ENCODE measurements at places on chromosomes 5 and 9.

DNA sequence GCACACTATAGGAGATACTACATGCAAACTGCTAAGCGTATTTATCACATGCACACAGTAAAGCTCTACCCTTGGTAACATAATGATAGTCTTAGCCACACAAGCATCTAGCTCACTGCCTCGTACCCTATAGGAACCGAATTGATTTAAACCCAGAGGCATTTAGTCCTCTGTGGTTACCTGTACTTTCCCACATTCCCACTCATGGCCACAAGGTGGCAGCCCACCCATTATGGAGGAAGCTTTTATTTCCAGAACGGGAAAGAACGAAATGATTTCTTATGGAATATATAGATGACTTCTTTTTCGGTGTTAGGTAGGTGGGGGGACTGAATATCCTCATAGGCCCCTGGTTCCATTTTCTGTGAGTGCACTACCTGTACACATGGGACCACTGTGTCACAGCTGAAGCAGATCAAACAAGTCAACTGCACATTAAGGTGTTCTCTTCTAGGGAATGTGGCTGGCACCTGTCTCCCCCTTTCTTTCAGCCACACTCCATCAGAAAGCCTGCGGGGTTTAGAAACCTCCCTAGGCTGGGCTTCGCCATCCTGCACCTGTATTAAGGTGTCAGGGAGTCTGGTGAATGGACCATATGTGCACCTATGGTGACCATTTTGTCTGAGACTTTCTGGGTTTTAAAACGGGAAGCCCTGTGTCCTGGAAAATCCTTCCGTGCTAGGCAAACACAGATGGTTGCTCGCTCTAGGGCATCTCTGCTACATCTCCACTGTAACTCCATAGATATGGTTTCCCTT lies 313.2 kb downstream of the SLIT3 start:
- peak; percentile 48 for DNase-seq

DNA sequence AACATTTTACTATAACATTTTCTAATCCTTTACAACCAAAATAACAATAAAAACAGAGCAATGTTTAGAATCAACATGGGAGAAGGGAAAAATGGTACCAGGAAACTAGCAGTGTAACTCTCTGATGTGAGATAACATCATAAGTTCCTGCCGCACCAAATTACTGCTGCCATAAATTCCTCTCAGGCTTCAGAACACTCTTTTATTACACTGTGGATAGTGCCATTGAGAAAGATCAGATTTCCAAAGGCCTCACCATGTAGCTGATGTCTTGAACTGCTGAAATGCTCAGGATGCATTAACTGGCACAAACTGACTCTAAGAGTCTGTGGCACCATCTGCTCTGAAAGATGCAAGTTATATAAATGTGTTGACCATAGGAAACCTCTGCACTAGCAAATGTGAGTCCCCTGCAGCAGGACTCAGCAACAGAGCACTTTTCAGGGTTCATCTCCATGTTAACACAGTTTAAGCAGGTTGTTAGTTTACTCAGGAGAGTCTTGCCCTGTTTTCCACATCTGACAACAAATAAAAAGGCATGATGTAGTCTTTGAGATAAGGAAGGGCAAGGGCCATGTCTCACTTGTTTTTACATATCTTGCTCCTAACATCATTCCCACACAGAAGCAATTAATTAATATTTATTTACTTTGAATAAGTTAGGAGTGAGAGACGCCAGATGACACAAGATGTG lies 218.1 kb downstream of the CETN3 start:
- DNase-seq = no peak

DNA sequence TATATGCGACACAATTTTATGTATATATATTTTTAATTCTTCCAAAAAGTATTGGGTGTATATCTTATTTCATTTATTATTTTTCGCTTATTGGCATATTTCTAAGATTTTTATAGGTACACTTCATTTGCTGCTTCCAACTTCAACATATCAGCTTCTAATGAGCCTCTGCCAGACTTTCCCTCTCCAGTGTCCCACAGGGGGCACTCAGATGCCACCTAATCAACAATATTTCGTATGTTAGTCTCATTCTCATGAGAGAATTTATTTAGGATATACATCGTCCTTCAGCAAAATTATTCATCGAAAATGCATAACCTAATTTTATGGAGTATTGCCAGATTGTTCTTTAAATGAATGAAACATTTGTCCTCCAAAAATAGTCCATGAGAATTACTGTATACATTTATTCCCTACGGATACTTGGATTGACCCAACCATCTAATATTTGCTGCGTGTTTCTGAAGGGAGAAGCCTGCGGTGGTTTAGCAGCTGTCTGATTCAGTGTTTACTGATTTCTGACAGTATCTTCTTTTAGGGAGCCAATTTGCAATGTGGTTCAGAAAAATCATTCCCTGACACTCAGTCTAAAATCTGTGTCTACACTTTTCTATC lies 100.6 kb upstream of the SELENOP start:
- DNase-seq = peak; percentile 32

DNA sequence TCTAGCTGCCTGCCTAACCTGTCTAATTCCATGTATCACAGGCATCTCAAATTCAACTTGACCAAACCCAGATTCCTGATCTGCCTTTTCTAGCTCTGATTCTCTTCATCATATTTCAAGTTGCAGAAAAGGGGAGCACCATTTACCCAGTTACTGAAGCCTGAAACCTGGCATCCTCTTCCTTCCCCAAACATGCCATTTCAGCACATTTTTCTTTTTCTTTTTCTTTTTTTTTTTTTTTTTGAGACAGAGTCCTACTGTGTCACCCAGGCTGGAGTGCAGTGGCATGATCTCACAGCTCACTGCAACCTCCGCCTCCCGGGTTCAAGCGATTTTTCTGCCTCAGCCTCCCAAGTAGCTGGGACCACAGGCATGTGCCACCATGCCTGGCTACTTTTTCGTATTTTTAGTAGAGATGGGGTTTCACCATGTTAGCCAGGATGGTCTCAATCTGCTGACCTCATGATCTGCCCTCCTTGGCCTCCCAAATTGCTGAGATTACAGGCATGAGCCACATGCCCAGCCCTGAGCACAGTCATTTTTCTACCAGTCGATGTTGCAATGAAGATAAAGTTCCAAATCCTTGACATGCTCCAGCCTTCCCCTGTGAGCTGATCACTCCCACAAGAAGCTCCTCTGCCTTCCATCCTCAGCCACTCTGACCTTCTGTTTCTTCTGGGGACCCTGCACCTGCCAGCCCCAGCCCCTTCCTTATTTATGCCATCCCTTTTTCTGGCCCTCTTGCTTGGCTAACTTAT lies 32.2 kb downstream of the ACER2 start:
- no peak for DNase-seq

- DNase-seq = no peak
These were observed 80.2 kb downstream of the FREM1 start for GRCh38 chr9:14830057-14830456.

DNA sequence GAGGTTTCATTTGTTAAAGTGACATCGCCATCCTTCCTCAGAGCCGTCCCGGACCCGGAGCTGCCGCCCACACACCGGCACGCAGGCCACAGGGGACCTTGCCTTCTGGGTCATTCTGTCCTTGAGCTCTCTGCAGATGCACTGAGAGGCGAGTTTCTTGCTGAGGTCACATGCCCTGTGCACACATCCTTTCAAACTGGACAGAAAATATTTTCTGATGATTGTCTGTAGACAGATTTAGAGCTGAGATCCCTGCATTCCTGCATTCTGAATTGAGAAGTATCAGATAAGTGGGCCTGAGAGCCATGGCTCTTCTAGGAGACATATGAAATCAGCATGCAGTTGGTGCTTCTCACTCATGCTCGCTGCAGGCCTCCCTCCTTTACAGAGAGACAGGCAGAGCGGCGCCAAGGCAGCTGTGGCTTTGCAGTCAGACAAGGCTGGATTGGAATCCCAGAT lies 25.4 kb downstream of the BOD1 start:
- no peak for DNase-seq

- peak; percentile 4 for DNase-seq
These were observed 56.1 kb upstream of the PHYKPL start for GRCh38 chr5:178288401-178289368.

- no peak for DNase-seq
These were observed 5.0 kb downstream of the PRUNE2 start for GRCh38 chr9:76900884-76901440.

DNA sequence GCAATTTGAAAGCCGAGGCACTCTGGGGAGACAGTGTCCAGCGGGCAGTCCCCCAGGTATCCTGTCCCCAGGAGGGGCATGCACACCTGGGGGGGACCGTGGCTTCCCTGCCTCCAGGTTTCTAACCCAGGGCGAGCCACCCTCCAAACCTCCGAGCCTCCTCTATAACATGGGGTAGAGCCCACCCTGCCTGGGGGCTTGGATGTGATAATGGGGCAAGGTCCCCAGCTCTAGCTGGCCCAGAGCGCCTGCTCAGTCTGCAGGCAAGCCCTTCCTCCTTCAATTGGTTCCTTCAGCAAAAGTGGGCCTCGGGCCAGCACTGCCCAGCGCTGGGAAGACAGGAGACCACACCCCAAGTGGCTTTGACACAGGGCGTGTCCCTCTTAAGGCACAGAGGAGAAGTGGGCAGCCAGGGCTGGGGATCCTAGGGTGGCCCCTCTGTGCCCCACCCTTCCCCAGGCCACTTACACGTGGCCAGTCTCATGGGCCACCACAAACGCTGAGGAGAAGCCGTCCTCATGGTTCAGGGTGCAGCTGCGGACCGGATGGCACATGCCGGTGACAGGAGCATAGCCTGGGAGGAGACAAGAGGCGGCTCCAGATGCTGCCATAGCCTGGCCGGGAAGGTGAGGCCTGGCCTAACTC lies 94.3 kb downstream of the ZNF354C start:
- DNase-seq = no peak

GRCh38 chr5:178301641-178302040 lies 69.0 kb upstream of the PHYKPL start:
- no peak for DNase-seq

- DNase-seq = peak; percentile 81
These were observed 10.2 kb downstream of the ZNF608 start for GRCh38 chr5:124736082-124736804.

GRCh38 chr9:74379718-74380117 lies 117.4 kb upstream of the RORB start:
- DNase-seq = no peak

- DNase-seq = no peak
These were observed 92.1 kb downstream of the RXRA start for GRCh38 chr9:134418354-134418753.

DNA sequence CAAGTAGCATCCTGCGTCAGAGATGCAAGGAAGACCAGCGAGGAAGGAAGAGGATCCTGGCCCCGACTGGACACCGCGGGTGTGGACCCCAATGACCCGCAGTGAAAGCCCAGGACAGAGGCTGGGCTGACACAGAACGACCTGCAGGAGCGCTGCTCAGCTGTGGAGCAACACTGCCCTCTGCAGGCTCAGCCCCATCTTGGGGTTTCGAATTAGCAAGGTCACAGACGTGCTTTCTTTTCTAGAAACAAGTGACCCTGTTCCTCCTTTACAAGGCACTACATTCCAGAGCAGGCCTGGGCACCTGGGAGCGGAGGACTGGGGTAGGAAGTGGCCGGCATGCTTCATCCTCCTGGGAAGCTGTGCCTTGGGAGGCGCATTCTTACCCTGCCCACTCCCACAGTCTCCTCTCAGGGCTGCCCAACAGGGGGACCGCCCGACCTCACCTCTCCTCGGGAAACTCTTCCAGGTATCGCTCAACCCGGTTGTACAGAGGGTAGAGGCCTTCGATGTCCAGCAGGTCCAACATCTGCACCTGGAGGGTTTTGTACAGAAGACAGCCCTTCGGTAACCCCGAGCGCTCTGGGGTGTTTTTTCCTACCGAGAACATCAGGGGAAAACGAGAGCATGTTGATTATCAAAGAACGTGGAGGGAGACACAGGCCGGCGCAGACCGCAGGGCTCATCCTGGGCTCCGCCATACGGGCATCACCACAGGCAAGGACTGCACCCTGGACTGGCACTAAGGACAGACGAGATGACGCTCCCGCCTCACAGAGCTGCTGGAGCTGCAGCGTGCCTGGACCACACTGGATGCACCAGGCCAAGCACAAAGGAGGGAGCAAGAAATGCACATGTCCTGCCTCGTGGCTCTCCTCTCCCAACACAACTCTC lies 35.0 kb downstream of the IPPK start:
- DNase-seq = no peak

GRCh38 chr5:5953584-5954274 lies 424.6 kb downstream of the MED10 start:
- no peak for DNase-seq

DNA sequence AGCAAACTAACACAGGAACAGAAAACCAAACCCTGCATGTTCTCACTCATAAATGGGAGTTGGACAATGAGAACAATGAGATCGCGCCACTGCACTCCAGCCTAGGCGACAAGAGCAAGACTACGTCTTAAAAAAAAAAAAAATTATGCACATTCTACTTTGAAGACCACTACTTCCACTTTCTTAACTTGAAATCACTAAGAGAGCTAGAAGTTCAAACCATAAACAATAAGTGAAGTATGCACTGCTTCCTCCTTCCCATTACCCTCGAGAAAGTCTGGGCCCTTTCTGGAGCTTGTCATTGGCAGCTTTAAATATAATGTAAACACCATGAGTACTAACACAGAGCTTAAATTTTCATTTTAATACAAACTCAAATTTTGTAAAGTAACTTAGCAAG lies 94.9 kb downstream of the TLE1 start:
- no peak for DNase-seq

DNA sequence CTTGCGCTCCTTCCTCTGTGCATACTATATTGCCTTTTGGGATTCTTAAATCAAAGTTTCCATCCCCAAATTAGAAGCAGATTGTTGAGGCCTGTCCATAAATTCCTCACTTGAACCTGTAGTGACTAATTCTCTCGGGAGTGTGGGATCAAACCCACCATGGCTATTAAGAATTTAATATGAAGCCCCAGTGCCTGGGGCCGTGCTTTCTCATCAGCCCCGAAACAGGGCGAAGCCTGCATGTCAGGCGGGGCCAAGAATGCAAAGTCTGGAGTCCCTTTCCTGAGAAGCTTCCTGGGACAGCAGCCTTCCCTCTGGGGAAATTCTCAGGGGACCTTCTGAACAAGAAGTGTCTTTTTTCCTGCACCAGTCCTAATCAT lies 29.3 kb upstream of the FAT2 start:
- no peak for DNase-seq

- DNase-seq = no peak
These were observed 243.2 kb downstream of the CDK5RAP2 start for GRCh38 chr9:120336753-120337090.

DNA sequence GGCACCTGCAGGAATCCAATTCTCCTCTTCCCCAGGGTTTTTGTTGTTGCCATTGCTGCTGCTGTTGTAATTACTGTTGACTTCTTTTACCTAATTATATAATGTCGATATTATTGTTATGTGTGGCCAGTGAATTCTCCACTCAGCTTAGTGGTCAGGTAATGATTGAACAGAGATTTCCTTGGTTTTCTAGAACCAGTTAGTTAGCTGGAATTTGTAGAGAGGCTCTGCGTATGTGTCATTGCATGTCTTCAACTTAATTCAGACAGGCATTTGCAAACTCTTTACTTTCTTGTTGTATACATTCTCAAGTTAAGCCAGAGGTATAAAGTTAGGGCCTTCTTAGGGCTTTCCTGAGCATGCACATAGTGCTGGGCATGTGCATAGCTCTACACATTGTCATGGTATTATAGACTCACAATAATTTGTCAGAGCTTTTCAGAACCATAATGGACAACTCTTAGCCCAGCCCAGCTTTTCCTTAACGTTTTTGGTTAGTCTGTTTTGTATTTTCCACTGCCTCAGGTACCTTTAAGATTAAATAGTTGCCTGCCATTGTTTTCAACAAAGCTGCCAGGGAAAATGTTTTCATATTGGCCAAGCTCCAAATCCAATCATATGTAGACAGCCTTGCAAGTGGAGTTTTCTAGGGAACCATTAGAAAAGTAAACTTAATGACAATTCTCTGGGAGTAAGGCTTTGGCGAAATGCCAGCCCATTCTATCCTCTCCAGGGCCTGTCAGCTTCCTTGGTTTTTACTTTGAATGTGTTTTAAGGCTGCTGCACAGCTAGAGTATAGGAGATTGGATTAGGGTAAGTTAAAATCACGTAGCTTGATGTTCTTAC lies 68.1 kb downstream of the UBE2R2 start:
- DNase-seq = peak; percentile 20

Measured in stromal cell of bone marrow (primary cell).